ENCODE measurements at places on chromosomes 1 and 21.

DNA sequence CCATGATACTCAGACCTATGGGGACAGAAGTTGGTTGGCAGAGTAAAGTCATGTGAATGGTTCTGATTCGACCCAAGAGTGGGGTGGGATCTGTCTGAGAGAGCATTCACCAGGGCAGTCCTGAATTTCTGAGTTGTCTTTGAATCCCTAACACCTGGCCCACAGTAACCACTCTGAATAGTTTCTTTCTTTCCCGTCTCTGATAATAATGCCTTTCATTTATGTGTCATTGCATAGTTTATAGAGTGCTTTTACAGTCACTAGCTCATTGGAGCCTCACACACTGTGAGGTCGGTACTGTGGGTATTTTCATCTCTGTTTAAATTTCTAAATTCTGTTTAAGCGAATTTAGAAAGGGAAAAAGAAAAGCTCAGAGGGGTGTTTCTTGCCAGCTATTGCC lies 147.1 kb downstream of the C1orf21 start:
- DNase-seq: no peak

GRCh38 chr1:24191860-24192259 lies 4.8 kb upstream of the IFNLR1 start:
- no peak for DNase-seq

DNA sequence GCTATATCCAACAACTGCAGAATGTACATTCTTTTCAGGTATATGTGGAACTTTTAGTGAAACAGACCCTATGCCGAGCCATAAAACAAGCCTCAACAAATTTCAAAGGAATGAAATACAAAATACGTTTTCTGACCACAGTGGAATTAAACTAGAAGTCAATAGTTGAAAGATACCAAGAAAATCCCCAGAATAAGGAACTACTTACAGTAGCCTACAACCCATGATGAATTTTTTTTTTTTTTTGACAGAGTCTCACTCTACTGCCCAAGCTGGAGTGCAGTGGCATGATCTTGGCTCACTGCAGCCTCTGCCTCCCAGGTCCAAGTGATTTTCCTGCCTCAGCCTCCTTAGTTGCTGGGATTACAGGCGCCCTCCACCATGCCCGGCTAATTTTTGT lies 83.4 kb downstream of the RUNX3 start:
- DNase-seq: no peak

DNA sequence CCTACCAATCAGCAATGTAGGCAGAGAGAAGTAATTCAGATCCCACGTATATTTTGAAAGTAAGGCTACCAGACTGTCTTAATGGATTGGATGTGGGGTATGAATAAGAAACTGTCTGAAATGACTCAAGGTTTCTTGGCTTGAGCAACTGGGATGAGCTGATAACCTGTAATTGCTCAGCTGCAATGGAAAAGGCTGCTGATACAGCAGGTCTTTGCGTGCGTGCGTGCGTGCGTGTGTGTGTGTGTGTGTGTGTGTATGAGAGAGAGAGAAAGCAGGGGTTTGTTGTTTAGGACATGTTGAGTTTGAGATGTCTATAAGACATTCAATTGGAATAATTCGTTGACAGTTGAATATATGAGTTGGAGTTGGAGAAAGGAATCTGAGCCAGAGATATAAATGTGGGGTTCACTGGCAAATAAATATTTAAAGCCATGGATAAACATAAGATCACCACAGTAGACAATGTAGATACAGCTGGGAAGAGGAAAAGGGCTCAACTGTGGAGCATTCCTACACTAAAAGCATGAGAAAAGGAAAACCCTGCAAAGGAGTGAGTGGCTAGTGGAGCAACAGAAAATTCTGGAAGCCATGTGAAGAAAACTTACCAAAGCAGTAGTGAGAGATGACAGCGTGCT lies 72.9 kb downstream of the UCHL5 start:
- no peak for DNase-seq

DNA sequence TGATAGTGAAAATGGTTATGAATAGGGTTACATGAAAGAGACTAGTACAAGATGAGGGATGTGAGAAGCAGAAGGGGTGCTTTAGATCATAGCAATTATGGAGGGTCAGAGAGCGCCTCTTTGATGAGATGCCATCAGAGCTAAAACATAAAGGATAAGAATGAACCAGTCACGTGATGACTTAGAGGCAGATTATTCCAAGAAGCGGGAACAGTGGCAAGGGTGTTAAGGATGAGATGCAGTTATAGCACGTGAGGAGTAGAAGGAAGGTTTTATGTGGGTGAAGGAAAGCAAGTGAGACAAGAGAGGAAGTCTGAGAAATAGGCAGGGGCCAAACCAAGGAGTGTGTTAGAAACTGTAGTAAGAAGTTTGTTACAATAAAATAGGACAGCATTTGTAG lies 360.1 kb downstream of the DPYD start:
- DNase-seq: no peak

- DNase-seq: no peak
Measured at GRCh38 chr21:44773291-44773932, 28.2 kb downstream of the UBE2G2 start.

GRCh38 chr21:10521091-10521598 lies at the start of gene TPTE:
TSS of gene TPTE (plus strand) at chr21:10521583. CDS start at chr21:10538724, 17,141 bp downstream.
- no peak for DNase-seq

GRCh38 chr1:53066488-53066887 lies 4.5 kb downstream of the PODN start:
- DNase-seq: no peak

DNA sequence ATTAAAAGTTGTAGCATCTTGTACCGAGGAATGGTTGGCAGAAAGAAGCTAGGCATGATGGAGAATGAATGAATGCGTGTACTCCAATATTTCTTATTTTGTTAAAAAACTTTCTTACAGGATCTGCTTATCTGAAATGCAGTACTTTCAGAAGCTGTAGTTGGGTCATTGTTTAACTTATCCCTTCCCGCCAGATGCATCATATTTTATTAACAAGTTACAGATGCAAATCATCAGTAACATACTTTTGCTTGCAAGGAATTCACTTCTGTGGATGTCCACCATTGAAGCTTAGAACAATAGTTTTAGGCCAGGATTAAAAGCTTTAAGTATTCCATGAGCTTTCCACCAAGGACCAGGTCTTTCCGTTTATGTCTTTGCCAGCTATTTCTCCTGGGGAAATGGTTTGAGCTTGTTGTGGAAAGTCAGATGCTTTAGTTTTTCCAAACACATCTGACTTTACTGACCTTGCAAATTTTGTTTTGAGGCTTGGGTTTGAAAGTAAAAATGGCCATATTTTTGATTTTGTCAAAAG lies 65.4 kb downstream of the PATJ start:
- no peak for DNase-seq

DNA sequence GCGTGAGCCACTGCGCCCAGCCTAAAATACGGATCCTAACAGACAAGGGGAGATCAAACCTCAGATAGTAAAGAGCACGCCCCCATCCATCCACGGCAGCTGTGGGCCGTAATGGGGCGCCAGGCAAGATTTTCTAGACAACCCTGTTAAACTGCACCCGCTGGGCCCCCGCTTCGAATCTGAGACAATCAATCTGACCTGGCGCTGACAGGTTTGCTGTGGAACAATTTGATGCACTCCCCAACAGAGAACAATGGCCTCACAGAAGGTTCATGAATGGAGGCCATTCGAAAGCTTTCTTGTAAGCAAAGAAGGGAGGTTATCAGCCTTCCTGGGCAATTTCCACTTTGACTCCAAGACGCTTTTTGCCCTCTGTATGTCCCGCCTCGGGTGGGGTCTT lies 30.5 kb downstream of the CLSTN1 start:
- DNase-seq: no peak

DNA sequence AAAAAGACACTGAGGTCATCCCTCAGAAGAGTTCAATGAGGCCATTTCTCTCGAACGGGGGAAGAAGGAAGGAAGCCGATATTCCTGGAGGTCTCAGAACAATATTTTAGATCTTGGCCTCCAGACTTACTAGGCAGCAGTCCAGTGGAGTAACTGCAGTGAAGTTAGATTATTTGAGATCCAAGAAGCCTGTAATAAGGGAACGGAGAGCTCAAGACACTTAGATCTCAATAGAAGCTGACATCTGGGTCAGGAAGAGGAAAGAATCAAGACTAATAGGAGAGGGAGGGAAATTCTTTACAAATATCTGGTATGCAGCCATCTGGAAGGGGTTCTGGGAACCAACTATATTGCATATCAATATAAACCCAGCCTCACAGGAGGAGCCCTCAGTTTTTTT lies 13.6 kb upstream of the ENAH start:
- DNase-seq: no peak

GRCh38 chr1:20733360-20733975 lies 965 bp upstream of the SH2D5 start:
- peak; percentile 38 for DNase-seq

GRCh38 chr1:10522322-10522860 lies 47.6 kb downstream of the PEX14 start:
- peak; percentile 60 for DNase-seq

- DNase-seq: no peak
Measured at GRCh38 chr1:204879351-204879750, 8.7 kb downstream of the NFASC start.

DNA sequence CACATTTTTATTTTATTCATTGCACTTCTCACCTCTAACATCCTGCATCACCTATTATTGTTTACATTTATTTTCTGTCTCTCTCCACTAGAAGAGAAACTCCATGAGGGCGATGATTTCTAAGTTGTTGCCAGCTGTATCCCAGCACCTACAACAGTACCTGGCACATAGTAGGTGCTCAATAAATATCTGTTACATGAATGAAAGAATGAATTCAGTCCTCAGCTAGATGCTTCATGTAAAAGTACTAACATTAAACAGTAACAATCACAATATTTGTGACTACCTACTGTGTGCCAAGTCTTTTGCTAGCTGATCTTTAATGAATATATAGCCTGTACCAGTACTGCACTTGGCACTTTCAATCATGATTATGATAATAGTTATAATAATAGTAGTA lies 3.0 kb downstream of the TAS1R2 start:
- DNase-seq: no peak

DNA sequence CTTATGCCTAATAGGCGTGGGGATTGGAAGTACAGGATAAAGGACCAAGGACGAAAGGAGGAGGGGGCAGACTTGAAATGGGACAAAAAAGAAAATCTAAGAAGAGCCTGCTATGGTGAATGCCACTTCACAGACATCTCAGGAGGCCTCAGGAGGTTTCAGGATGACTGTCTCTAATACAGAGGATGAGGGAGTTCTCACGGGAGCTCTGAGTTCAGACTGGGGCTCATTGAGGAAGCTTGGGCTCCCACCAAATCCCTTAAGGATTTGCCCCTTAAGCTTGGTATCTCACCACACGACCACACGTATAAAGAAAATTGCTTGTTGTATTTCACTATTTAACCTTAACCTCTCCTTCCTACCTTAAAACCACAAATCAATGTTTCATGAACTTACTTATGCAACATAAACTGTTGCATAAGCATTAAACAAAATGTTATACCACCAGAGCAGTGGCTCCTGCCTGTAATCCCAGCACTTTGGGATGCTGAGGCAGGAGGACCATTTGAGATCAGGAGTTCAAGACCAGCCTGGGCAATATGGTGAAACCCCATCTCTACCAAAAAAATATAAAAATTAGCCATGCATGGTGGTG lies 12.4 kb downstream of the SLC30A1 start:
- DNase-seq: no peak

GRCh38 chr1:61743716-61744580 lies 1.7 kb downstream of the PATJ start:
- no peak for DNase-seq

DNA sequence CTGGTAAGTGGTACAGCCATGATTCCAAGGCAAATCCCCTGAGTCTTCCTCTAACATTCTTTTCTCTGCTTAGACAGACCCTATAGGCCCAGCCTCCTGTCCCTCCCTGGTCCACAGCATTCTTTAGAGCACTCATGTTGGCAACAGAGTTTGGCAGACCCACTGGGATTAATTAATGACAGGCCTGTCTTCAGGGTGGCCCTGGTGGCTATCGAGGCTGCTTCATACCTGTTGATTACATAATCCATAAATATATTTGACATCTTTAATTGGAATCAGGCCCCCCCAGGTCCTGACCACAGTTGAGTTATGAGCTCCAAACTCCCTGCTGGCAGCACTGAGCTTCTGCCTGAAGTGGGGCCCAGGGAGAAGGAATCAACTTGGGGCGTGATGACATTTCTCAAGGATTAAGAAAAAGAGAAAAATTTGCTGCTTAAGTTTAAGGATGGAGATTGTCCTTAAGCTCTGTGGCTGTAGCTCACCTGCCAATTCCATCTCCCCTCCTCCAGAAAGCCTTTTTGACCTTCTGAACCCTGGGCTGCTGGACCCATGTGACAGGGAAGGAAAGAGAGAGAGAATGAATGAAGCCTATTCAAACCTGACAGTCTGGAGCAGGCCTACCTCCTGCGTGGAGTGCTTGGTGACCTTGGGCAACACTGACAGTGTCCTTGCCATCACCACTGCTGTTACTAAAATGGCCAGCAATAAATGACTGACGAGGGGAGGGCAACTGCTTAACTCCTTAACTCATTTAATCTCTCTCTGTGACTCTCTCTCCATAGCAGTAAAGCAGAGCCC lies 156.6 kb downstream of the TRABD2B start:
- no peak for DNase-seq

- DNase-seq: no peak
Measured at GRCh38 chr1:234531151-234531635, 52.2 kb upstream of the TARBP1 start.
